ENCODE measurements at places on chromosomes 7 and 10. TPM values are rescaled to one million over a fixed set of nuclear protein-coding genes. Genes with fewer than 3 reads are reported as not detected.

DNA sequence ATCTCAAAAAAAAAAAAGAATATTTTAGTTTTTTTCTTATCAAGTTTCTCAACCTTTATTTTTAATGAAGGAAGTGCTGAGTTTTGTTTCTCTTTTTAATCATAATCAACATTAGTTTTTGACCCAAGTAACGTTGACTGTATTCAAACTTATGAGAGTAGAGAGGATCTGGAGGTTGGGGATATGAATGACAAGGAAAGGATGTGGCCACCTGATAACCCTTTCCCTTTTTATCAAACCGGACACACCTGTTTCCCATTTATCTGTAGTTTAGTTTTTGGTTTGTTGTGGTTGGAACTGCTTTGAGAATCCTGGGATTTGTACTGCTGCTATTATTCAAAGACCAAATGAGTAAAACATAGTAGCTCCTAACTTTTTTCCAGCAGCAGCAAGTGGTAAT lies 38.6 kb downstream of the HACD1 start:
- DNase-seq = no peak

Gene OR2A12
- not detected for total RNA-seq

DNA sequence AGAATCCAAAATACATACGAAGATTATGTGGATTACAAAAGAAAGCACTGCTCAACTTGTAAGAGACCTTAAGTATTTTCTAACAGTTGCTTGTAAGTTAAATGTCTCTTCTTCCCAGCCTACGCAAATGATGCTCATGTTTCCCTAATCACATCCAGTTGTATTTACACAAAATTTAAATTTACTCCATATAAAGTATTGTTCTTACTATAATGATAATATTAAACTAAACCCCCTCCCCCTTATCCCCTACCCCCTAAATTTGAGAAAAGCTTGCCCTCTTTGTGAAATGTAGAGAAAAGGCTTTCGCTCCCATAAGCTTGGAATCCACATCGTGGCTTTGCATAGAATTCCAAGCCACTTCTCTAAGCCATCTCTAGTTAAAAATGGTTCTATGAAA lies 29.4 kb downstream of the ANKMY2 start:
- no peak for DNase-seq

DNA sequence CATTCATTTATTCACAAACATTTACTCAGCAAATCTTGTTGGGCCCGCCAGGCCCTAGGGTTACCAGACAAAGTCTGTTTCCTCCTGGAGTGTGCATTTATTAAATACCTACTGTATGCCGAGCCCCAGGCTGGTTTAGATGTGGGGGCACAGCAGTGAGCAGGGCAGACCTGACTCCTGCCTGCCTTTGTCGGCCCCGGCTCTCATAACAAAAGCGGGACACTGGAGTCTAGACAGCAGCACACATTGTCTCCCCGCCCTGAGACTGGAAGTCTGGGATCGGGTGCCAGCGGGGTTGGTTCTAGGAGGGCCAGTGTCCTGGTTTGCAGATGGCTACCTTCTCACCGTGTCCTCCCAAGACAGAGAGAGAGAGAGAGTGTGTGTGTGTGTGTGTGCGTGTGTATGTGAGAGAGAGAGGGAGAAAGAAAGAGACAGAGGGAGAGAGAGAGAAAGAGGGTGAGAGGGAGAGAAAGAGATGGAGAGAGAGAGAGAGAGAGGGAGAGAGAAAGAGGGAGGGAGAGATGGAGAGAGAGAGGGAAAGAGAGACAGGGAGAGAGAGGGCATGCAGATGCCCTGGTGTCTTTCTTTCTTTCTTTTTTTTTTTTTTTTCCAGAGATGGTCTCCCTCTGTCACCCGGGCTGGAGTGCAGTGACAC lies 25.9 kb downstream of the ELFN1 start:
- peak; percentile 48 for DNase-seq

Gene HOXA6
- not detected for total RNA-seq

- DNase-seq = no peak
These were observed 10.9 kb upstream of the OCM start for GRCh38 chr7:5869691-5870090.

Gene MUC12
- total RNA-seq = not detected

GRCh38 chr7:35253710-35254495 lies at the start of gene TBX20:
Gene TBX20 (minus strand): TSS chr7:35254100. CDS start chr7:35253620, 480 bp downstream.
- DNase-seq = no peak

GRCh38 chr7:39969431-39969830 lies 19.4 kb downstream of the CDK13 start:
- no peak for DNase-seq

Gene ADAM12
- 0.19 TPM for total RNA-seq

- DNase-seq = no peak
These were observed 41.2 kb downstream of the REEP3 start for GRCh38 chr10:63562391-63562790.

DNA sequence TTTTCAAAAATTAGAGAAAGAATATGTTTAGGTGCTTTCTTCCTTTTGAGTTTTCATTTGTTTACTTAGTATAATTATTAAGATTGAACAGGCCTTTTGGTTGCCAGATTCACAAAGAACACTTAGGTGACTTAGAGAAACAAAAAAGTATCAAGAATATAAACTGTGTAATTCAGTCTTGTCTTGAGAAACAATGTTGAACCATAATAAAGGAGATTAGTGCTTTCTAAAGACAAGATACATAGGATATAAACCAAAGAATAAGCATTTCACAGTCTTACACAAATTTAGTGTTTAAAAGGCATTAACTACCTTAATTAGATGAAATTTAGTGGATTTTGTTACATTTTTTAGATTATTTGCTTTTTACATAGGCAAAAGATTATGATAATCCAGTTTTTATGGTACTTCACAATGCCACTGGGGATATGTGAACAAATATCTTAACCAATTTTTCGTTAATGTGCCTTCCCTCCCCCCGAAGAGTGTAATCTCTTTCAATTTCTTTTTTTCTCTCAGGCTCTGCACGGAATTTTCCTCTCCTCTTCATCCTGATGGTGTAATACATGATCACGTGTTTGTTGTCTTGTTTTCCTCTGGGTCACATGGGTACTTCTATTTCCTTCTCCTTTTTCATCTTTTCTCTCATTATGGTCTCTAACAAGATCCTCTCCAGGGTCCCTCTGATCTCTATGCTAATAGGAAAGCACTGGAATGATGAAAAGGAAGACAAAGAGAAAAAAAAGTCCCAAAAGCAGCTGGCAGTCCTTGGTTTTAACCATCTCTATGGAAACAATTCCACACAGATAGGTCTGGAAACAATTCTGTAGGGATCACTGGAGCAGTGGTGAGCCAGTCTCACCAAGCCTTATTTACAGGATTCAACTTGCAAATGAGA lies 3.7 kb upstream of the HNRNPH3 start:
- DNase-seq = no peak

- DNase-seq = no peak
These were observed 66.0 kb upstream of the DUSP5 start for GRCh38 chr10:110431659-110432058.

- peak; percentile 18 for DNase-seq
These were observed 968 bp upstream of the OPN4 start for GRCh38 chr10:86653379-86653778.
